Stimulated activated memory B cell treated with anti-CD40 and anti-IgM and Interleukin-4, amounts not matched to agents 10 μg/mL and 1 μg/mL and 100 μg/mL, for 72 hours (primary cell): ENCODE measurements at places on chromosomes 3 and 15.

DNA sequence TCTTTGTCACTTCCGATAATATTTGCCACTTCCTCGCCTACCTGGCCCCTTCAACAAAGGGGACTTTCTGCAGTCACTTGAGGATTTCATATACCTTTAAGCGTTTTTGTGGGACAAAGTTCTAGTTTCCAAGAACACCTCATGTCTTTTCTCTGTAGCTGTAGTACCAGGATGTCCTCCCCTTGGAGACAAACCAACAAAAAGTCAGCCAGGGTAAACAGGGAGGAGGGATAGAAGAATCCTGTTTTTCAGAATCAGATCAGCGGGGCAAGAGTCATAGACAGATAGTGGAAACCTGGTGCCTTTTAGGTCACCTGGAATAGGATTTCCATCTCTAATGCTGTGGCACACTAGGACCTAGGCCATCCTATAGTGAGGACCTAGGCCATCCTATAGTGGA lies 4.5 kb downstream of the LRRC3B start:
- ATAC-seq = no peak

GRCh38 chr15:66767240-66767659 lies 65.2 kb downstream of the SMAD6 start:
- ATAC-seq = no peak

DNA sequence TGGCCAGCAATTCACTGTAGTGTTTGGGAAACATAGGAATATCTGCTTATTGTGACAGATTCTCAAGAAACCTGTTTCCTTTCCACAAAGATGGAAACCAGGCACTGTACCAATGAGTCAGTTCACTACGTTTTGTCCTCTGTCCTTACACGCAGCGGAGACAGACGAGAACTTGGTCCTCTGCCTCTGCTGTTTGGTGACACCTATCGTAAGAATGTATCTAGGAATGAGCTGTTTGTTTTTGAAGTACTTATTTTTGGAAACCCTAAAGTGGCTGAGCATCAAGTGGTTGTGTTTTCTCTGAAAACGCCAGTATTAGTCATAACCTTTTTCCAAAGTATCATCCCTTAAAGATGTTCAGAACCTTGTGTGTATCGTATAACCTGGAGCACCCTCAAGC lies 93.0 kb downstream of the PGPEP1L start:
- ATAC-seq = no peak

DNA sequence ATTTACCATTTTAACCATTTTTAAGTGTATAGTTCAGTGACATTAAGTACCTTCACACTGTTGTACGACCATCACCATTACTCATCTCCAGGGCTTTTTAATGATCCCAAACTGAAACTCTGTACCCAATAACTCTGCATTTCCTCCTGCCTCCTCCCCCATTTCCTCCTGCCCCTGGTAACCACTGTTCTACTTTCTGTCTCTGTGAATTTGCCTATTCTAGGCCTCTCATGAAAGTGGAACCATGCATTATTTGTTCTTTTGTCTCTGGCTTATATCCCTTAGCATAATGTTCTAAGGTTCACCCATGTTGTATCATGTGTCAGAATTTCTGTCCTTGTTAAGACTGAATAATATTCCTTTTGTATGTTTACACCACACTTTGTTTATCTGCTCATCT lies 154.2 kb downstream of the MECOM start:
- ATAC-seq = no peak

- ATAC-seq = peak; percentile 67
These were observed 56.2 kb upstream of the GLCE start for GRCh38 chr15:69104050-69104750.

DNA sequence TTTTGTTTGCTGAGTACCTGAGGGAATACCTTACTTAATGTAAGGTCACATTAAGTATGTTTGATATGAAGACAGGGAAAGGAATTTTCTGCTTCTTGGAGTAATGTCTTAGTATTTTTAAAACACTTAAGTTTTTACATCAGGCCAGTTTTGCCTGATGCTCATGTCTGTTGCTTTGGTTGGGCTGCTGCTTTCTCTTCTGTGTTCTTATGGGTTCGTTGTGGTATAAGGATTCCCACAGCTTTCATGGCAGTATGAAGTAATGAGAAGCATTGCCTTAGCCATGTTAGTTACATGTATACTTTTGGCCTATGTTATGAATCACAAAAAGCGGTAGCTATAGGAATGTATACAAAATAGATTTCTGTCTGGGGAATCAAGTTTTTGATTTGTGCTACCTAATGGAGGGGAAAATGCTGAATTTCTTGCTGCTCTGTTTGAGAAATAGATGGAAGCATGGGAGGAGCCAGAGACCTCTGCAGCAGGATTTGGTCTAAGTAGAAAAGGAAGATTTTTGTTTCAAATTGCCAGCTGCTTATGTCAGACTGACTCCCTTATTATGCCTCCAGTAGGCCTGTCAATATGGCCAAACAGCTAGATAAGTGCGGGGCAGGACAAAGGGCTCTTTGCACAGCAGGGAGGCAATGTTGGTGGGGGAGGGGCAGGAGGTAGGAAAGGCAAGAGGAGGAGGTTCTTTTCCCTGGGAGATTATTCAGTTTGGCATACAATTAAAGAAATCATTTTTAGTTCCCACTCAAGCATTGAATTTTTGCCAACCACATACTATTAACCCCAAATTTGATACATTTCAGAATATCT lies 5.2 kb downstream of the SETD5 start:
- ATAC-seq = no peak

- ATAC-seq = peak; percentile 72
These were observed 71.1 kb upstream of the XCR1 start for GRCh38 chr3:46098319-46098761.

GRCh38 chr3:183328823-183329222 lies 75.8 kb downstream of the B3GNT5 start:
- no peak for ATAC-seq

DNA sequence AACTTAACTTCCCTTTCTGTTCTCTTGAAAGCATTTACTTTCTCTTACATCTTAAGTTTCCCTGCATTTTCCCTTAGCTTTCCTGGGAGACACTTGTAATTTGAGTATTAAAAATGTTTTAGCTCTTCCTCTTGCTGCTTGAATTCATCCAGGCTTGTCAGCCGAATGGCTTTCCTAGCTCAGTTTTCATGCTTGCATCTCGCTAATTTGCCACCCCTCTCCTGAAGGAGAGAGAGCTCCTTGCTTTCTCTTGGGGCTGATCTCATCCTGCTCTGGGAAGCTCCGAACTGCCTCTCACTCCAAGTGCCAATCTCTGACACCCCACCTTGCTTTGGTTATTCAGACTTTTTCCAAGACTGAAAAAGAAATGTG lies 374.6 kb upstream of the TBL1XR1 start:
- no peak for ATAC-seq

- ATAC-seq = peak; percentile 60
These were observed 1.3 kb downstream of the PIK3CA start for GRCh38 chr3:179149406-179149867.

- no peak for ATAC-seq
These were observed 7.0 kb upstream of the AHSG start for GRCh38 chr3:186605561-186606545.

DNA sequence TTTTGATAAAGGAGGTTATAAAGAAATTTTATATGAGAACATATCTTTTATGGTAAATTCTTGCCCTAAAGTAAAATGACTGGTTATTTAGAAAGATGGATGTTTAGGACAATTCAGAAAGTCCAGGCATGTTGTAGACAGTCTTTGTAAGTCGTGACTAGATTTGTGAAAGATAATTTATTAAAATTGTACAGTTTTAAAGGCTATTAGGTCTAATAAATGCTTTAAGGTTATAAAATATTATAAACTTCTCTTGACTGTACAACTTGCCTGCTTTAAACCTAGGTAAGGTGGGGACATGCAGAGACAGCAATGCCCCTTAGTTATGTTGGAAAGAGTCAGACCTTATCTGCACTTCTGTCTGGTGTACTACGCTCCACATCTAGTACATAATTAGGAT lies 933.5 kb downstream of the SI start:
- no peak for ATAC-seq

DNA sequence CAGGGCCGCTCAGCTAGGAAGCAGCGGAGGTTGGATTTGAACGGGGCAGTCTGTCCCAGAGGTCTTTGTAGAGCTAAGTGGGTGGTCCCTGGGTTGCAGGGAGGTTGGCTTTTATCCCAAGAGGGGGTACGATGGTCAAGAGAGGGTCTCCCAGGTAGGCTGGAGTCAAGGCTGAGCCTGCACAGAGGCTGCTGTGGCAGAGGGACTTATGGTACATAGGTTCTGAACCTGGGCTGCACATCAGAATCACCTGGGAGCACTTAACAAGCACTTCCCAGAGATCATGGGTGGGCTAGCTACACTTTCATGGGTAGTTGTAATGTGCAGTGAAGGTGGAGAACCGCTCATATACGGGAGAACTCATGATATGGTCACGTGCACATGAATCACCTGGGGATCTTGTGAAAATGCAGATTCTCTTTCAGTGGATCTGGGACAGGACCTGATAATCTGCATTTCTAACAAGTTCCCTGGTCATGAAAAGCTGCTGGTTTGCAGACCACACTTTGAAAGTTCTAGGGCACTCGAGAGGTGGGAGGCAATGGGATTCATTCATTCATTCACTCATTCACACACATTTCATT lies 2.9 kb upstream of the RASGRF1 start:
- no peak for ATAC-seq

DNA sequence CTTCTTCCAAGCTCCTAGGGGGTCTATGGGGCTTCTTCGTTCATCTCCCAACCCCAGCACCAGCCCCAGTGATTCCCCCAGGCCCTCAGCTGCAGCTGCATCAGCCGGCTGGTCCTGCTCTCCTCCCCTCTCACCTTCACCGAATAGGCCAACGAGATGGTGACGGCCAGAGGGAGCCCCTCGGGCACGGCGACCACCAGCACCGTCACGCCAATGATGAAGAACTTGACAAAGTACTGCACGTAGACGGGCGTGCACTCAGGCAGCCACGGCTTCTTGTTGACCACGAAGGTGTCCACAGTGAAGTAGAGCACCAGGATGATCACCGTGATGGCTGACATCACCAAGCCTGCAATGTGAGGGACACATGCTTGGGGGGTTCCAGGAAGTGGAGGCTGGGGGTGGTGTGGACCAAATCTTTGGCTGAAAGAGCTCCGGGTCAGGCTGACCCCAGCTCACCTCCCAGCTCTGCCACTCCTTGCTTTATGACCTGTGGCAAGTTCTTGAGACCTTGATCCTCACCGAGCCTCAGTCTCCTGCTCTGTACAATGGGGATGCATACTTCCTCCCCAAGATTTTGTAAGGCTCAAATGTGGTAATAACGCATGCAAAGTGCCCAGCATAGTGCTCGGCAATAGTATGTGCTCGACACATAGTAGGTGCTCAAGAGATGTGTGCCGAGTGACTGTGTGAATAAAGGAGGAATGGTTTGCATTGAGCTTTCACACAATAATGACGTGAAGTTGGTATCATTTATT lies 54.6 kb upstream of the SEC13 start:
- ATAC-seq = no peak

GRCh38 chr3:23739536-23739935 lies 66.2 kb upstream of the UBE2E1 start:
- ATAC-seq = no peak

DNA sequence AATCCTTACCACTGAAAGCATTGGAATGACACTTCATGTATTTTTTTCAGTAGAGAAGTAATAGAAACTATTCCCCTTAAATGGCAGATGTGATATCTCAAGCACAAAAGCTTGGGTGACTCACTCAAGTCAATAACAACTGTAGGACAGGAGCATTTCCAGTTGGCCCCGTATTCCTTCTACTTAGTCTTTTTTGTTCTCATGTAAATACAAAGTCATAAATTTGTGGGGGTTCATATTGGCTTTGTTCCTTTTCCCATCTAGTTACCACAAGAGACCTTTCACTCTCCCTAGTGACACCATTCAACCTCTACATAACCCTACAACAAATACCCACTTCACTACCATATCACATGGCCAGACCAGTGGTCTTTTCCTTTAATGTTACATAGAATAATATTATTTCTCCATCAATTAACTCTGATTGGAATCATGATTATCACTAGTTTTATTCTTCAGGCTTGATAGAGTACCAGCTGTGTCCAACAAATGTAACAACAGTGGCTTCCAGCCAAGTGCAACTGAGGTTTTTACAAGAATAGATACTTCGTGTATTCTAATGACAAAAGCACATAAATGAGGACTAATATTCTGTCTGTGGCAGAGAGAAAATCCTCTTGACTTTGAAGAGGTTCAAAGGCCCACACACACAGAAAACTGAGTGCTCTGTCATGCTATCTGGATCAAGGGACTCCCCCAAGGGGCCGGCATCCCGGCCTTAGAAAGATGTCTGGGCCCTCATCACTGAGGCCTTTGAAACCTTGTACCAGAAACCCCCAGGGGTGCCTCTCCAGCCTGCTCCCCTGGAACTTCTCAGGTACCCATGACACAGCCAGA lies 94.0 kb upstream of the THBS1 start:
- peak; percentile 57 for ATAC-seq

DNA sequence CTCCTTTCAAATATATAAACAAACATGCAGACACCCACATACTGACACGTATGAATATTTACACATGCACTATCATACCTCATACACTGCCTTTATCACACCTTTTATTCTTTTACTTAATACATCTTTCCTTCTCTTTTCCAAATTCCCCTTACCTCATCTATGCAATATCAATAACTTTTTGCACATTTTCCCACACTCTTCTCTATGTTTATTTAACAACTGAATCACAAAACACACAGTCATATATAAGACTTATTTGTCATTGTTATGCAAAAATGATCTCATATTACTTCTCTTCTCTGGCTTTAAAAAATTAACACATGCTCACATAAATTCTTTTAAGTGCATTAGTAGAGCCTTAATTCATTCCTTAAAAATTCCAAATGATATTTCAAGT lies 461.4 kb downstream of the DIPK2A start:
- ATAC-seq = no peak

DNA sequence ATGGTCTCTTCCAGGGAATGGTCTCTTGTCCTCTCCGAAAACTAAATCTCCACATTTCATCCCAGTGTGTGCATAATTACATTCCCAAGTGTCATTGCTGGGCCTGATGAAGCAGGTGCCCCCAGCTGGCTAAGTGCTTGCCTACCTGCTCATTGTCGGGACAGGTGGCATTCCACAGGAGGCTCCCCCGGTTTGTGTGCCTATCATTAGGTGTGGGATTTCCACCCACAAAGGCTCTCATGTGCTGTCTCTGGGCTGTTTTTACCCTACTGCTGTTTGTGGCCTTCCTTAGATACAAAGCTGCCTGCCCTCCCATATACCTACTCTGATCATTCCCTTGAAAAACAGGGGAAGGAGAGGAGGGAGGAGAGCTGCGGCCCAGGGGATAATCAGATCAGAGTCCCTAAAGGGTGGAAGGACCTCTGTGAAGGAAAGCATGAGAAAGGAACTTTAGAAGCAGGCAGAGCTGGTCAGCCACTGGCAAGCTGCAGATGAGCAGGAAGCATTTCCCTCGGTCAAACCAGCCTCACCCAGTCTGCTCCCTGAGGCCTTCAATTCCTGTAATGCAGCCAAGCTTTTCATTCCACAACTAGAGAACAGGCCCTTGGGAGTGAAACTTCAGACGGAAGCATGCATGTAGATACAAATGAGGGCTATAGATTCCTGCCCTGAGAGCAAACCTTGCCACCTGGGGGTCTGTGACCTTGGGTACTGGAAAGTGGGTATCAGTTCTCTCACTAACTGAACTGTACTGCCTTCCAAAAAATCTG lies 60.7 kb upstream of the HEG1 start:
- ATAC-seq = no peak
